ENCODE measurements at places on chromosomes 11 and 22.

- no peak for DNase-seq
These were observed 24.8 kb upstream of the MICAL2 start for GRCh38 chr11:12085371-12086251.

- DNase-seq, result no peak
These were observed 60.3 kb upstream of the IGLL5 start for GRCh38 chr22:22827187-22827939.

- no peak for DNase-seq
These were observed 25.5 kb downstream of the DDI1 start for GRCh38 chr11:104061853-104062521.

- no peak for DNase-seq
These were observed 119.1 kb downstream of the MN1 start for GRCh38 chr22:27682437-27682836.

DNA sequence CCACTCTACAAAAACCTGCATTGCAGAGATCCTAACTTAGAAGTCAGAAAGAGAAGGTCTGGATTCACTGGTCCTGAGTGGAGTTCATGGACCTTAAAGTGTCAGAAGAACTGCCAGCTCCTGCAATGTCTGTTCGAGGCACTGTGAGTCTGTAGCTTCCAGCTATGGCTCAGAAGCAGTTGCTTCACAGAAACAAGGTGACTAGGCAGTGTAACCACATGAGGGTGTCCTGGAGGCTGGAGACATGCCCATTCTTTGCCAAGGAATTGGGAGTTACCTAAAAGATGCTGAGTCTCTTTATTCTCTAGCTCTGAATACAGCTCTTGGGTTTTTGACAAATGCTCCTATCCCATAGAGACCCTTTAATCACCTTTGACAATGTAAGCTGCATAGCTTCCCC, 130.5 kb downstream of the SPON1 start:
- no peak for DNase-seq

DNA sequence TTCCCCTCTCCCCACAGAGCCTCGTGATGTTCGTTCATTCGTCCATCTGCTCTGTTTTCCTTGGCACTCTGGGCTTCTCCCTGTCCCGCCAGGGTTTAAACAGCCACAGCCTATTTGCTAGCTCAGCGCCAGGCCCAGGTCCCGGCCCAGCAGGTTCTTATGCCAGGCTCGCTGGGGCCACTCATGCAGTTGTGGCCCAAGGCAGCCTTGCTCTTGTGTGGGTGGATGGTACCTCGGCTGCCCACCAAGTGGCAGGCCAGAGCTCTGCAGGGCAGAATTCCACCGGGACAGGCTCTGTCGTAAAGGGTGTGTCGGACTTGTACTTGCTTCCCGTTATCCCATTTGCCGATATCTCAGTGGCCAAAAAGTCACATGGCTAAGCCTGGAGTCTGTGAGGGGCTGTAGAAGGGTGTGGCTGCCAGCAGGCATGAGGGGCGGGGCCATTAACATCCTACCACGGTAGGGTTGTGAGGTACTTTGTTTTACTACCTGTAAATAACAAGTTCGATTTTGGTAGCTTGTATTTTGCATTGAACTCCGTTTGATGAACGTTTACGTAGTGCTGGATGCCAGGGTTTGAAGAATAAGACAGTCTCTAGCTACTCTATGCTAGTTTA, 7.9 kb downstream of the FAM118A start:
- no peak for DNase-seq

DNA sequence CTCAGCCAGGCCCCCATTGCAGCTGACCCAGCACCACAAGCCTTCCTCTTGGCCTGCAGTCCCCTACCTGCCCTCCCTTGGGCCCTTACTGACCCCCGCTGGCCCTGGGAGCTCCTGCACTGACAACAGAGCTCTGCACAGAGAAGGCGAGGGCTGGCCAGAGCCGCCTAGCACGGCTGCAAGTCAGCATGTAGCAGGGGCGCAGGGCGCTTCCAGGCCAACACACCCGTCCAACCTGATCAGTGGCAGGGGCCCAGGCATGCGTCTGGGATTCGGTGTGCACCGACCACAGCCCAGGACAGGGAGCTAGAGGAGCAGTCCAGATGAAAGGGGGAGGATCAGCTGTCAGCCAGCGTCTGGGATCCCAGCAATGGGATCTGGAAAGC, 7.6 kb downstream of the WNT7B start:
- no peak for DNase-seq

DNA sequence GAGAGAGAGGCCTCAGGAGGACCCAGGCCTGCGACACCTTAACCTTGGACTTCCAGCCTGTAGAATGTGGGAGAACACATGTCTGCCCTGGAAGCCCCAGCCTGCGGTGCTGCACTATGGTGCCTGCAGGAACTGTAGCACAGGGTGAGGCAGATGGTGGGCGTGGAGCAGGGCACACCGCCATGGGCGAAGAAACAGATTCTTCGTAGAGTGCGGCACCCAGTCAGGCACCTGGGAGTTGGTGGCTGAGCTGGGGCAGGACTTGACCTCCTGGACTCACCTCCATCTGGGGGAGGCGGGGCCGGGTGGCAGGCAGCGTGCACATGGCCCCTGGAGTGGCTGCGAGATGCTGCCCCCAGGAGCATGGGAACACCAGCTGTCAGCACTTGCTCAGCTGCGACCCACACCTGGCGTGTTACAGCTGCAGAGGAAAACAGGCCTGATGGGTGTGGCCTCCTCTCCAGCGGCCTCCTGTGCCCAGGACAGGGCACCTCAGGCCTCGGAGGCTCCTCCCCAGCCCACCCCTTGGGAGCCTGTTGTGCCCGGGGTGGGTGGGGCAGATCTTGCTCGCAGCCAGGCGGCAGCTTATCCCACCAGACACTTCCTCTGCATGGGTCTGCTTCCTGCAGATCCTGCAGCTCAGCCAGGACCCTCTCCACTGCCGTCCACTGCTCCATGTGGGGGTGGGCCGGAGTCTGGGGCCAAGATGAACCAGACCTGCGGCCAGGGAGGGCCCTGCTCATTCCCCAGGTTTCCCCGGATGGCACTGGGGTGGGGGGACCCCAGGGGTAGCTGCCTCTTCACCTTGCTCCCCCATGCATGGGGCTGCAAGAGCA, 80.4 kb downstream of the MYEOV start:
- no peak for DNase-seq

DNA sequence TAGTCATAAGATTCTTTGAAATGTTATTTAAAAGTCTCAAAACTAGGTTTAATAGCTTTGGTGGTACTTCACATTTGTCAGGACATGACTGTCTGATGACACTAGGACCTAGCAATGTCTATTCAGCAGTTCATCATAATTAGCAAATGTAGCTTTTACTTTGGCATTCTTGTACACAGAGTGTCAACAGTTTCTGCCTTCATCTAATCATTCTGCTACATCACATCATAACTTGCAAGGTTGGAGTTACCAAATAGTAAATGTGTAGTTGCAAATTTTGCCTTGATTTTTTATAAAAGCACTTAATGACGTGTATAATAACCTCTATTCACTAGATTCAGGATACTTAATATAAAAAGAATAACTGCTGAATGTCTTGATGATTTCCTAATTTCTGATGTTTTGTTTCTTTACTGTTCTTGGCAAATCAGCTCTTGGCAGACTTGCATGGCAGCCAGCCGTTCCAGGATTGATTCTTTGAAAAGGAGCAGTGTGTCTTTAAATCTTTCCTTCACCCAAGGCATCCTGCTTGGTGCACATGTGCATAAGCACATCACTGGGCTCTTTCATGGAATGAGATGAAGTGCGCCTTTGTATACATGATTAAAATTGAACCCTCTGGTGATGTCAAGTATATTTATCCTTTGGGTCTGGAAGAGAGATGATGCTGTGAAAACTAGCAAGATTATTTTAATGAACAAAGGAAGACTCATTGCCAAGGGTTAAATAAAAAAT, 12.2 kb downstream of the FBXO7 start:
- DNase-seq, result no peak

GRCh38 chr22:39437791-39438704, 18.8 kb upstream of the MGAT3 start:
- no peak for DNase-seq

GRCh38 chr11:110435780-110436717, 6.3 kb downstream of the FDX1 start:
- DNase-seq, result no peak

DNA sequence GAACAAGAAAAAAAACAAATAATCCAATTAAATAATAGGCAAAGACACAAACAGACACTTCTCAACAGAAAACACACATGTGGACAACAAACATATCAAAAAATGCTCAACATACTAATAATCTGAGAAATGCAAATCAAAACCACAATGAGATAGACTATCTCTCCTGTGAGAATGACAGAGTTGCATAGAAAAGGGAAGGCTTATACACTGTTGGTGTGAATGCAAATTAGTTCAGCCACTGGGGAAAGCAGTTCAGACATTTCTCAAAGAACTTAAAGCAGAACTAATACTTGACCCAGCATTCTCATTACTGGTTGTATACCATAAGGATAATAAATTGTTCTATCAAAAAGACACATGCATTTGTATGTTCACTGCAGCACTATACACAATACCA, 637.8 kb upstream of the LUZP2 start:
- no peak for DNase-seq

DNA sequence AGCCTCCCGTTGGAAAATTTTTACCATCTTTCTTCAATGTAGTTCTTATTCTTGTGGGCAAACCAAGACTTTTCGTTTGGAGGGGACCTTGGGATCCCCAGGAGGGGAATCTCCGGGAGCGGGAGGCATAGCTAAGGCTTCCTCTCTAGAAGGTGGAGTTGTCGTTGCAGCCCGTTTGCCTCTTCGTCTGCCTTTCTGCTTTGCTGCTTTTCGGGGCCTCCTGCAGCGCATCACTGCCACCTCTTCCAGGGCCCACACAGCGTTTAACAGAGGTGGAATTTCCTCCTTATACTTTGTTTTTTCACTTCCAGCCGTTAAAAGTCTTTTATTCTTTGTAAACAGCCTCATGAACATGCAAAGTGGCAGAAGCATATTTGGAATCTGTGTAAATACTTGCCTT, 3.5 kb upstream of the IFITM3 start:
- DNase-seq, result no peak

DNA sequence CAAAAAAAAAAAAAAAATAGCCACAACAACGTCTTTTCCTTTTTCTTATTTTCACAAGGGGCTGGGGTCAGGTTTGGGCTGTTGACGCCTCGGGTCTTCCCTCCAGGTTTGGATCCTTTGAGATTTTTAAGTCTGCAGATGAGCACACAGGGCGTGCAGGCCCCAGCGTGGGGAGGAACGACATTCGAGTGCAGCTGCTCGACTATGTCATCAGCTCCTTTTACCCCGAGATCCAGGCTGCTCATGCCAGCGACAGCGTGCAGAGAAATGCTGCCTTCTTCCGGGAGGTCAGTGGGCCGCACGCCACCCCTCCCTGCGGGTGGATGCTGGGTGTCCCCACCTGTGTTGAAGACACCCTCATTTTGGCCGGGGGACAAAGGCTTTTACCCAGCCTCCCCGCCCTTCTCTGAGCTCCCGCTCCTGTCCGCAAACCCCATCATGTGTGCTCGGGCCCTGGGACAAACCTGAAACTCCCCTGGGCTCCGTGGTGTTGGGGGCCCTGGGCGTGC, 7.7 kb downstream of the SELENOO start:
- no peak for DNase-seq

- no peak for DNase-seq
These were observed 181.2 kb upstream of the API5 start for GRCh38 chr11:43130616-43131015.

GRCh38 chr22:30743257-30744020, 48.8 kb downstream of the OSBP2 start:
- DNase-seq, result peak; percentile 34

GRCh38 chr11:2864901-2865300, 20.7 kb downstream of the CDKN1C start:
- no peak for DNase-seq

DNA sequence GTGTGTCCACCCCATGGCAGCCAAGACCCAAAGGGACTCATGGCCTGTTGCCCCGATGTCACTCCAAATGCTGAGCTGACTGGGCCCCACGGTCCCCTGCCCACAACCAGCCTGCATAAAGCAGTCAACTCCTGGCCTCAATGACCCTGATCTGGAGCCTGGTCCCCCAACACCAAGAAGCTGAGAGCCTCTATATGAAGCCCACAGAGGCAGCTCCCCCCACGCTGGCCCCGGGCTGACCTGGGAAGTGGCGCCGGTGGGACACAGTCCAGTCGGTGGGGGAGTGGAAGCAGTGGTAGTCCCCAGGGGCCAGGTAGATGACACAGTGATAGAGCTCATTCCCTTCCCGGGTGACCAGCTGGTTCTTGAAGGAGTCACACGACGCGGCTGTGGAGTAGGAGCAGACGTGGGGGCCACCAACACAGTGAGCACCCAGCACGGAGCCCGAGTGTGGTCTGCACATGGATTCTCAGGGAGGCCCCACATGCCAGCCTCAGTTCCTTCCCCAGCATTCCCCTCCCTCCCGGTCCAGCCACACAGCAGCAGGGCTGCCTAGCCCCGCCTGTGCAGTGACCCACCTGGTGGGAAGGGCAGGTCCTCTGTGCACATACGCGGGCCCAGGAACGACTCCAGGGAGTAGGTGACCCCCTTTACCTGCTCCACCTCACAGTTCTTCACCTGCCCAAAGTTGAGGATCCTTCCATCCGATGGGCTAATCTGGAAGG, 41.1 kb downstream of the PISD start:
- no peak for DNase-seq

GRCh38 chr22:20165421-20165820, 14.6 kb upstream of the CCDC188 start:
- DNase-seq, result no peak

DNA sequence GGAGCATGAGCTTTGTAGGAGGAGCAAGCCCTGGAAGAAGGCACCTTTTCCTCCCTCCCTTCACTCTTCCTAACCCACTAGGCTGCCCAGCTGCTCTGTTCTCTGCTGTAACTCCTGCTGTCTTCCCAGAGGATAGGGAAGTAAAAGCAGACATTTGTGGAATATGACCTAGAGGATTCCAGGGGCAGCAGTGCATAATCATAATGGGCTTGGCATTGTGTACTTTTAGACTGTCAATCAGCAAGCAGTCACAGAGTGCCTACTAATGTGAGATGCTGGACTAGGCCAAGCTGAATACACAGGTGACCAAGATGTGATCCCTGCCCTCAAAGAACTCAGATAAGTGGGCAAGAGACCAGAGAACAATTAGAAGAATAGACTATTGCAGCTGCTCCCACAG, 133.0 kb downstream of the NAV2 start:
- DNase-seq, result no peak

- DNase-seq, result no peak
These were observed 2.8 kb downstream of the C11orf71 start for GRCh38 chr11:114397349-114397982.

- DNase-seq, result no peak
These were observed 127.7 kb upstream of the SESN3 start for GRCh38 chr11:95358511-95359340.

GRCh38 chr22:29854432-29854831, 16.4 kb upstream of the ASCC2 start:
- DNase-seq, result no peak

DNA sequence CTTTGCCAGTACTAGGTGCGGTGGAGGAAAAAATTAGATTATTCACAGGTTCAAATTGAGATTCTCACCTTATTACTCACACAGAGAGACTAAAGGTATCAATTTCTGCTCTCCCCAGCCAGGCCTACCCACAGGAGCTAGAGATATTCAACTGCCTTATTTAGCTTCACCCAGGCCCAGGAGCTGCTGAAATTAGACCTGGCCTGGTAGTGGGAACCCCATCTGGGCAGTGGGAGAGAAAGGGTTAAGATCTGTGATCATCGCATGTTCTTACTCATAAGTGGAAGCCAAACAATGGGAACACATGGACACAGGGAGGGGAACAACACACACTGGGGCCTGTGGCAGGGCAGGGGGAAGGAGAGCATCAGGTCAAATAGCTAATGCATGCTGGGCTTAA, 20.9 kb upstream of the MICAL2 start:
- DNase-seq, result no peak
